ENCODE measurements at places on chromosomes 3 and 15.

GRCh38 chr3:13149330-13150108, 76.3 kb upstream of the IQSEC1 start:
- no peak overlapping the region for H3K4me3 ChIP-seq
- DNase-seq: no peak
- H3K4me1 ChIP-seq: peaks cover 4% of the 10 kb centered on the region
- no peak overlapping the region for H3K27ac ChIP-seq
- H3K36me3 ChIP-seq: no peaks in the 10 kb centered on the region

GRCh38 chr15:31156808-31157207, 55.3 kb upstream of the TRPM1 start:
- H3K4me3 ChIP-seq: no peak overlapping the region
- peaks cover 11% of the 10 kb centered on the region for H3K27me3 ChIP-seq
- no peak overlapping the region for H3K27ac ChIP-seq
- no peak for DNase-seq
- no peaks in the 10 kb centered on the region for H3K36me3 ChIP-seq

DNA sequence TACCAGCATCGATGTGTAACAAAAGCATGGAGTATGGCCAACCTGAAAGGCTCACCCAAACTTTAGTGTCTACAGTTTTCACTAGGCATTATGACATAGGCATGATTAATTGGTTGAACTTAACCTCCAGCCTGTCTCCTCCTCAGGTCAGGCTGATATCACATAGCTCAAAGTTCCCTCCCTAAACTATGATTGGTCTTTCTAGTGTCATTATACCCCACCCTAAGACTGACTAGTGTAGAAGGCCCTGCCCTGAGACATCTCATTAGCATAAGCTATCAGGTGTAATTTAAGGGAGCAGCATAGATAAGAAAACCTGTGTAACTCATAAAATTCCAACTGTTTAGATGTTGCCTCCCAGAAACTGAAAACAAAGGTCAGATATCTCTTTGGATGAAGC, 195.2 kb downstream of the ALCAM start:
- no peak for DNase-seq
- H3K4me3 ChIP-seq: no peak overlapping the region
- H3K36me3 ChIP-seq: no peaks in the 10 kb centered on the region
- no peaks in the 10 kb centered on the region for H3K4me1 ChIP-seq
- H3K27ac ChIP-seq: no peak overlapping the region

GRCh38 chr3:22315925-22316324, 564.9 kb upstream of the ZNF385D start:
- no peaks in the 10 kb centered on the region for H3K27me3 ChIP-seq
- no peak for DNase-seq
- no peak overlapping the region for H3K4me3 ChIP-seq
- H3K4me1 ChIP-seq: no peaks in the 10 kb centered on the region

DNA sequence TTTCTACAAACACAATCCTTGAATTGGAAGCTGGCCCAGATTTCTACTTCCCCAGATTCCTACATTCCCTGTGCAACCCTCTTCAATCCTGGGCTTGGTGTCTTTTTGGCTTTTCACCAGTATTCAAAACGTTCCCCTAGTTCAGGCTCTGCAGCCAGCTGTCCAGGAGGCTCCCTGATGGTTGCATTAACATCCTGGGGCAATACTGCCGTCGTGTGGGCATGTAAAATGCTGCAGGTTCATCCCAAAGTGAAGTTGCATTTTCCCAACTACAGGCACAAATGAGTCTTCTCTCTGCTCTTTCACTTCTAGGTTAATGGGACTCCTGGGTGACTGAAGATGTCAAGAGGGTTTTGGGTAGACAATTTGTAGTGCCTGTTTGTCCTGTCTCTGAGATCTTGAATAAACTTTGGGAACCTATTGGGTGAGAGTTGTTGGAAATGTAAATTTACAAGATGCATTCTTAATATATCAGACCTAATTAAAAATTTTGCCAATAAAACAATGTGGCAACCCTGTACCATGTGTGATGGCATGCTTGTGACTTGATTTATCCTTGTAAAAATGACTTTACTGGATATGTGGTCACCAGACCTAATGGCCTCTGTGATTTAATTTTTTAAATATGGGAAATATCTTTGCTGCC, 28.6 kb downstream of the SOX14 start:
- DNase-seq: peak; percentile 49
- H3K27ac ChIP-seq: no peak overlapping the region
- H3K4me3 ChIP-seq: no peak overlapping the region
- no peaks in the 10 kb centered on the region for H3K27me3 ChIP-seq

DNA sequence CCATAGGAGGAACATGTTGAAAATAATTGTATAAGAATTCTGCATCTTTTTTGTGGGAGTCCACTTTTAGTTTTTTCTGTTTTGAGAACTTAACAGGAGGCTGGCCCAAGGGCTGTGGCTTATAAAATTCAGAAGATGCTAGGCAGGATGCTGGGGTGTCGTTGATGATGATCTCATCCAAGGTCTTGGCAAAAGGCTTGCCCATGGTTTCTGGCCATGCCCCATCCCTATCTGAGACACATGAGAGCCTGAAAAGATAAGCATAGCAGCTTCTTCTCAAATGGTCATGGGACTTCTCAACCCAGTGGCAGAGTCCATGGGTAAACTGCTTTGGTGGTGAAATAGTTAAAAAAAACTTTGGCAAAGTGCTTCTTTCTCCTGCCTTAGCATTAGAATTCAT, 35.2 kb downstream of the CMSS1 start:
- peaks cover 2% of the 10 kb centered on the region for H3K36me3 ChIP-seq
- DNase-seq: no peak
- no peaks in the 10 kb centered on the region for H3K27me3 ChIP-seq
- H3K27ac ChIP-seq: no peak overlapping the region

DNA sequence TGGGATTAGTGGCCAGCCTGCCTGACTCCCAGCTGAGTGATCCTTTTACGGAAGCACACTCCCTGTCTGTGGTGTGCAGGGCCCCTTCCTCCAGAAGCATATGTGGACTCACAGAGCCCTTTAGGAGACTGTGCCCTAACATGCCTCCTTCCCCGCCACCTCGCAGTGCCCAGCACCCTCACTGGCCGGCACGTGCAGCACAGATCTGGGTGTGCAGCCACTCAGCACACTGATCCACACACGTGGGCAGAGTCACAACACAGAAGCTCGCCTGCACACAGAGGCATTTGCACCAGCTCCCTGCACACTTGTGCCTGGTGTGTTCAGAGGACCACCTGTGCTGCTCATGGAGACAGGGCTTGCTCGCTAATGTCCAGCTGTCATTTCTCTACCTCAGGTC, 23.6 kb upstream of the CSPG4 start:
- no peaks in the 10 kb centered on the region for H3K36me3 ChIP-seq
- H3K4me3 ChIP-seq: no peak overlapping the region
- peaks cover 7% of the 10 kb centered on the region for H3K4me1 ChIP-seq
- H3K27ac ChIP-seq: no peak overlapping the region
- DNase-seq: no peak

- no peak overlapping the region for H3K27ac ChIP-seq
- no peak overlapping the region for H3K4me3 ChIP-seq
- no peaks in the 10 kb centered on the region for H3K4me1 ChIP-seq
- no peak for DNase-seq
- no peaks in the 10 kb centered on the region for H3K36me3 ChIP-seq
Measured at GRCh38 chr3:20575146-20575545, 389.1 kb upstream of the SGO1 start.
